Fibroblast of skin of left biceps (primary cell): ENCODE measurements at places on chromosomes 4 and X.

DNA sequence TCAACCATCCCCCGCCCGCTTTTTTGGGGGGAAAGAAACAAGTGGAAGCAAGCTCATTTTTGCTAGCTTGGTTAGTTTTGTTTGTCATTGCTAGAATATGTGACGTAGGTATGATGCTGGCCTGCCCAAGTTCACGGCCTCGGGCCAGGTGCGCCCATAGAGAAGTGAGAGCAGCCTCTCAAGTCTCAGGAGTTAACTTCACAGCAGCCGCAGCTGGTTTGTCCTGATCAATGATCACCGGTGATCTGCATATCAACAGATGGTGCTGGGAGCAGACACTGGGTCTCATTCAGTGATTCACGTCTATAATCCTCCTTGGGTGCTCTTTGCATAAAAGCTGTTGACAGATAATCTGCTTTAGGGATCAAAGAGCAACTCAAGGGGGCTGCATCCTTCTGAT is 50.1 kb downstream of the ENPP6 start:
- no peak for DNase-seq

DNA sequence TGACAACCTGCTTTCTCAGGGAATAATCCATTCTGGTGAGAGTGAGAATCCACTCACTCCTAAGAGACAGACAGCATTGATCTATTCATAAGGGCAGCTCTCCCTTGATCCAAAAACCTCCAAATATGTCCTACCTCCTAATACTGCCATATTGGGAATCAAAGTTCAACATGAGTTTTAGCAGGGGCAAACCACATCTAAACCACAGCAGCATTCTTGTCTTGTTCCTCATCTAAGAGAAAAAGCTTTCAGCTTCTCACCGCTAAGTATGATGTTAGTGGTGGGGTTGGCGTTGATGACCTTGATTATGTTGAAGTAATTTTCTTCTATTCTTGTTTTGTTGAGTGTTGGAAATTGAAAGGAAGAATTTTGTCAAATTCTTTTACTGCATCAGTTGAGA is 69.6 kb downstream of the SERTM2 start:
- no peak for DNase-seq

GRCh38 chr4:85595796-85596559 is 121.0 kb downstream of the ARHGAP24 start:
- no peak for DNase-seq

DNA sequence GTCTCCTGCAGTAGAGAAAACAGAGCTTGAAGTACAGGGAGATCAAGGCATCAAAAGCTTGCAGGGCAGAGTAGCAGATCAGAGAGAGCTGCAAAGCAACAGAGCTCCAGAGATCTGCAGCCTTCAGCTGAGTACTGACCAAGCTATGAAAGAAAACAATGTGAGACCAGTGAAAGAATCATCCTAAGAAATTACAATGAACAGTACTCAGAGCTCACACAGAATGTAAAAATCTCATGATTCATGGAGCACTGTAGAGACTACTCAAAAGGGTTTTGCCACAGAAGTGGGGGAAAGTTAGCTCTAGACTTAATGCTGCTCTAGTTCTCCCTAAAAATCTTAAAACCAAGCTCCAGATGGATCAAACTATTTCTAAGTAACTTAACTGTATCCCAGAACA is 80.0 kb upstream of the MAB21L2 start:
- no peak for DNase-seq

- DNase-seq = no peak
Observed at GRCh38 chr4:185730387-185730786, 81.6 kb downstream of the SORBS2 start.

GRCh38 chr4:36043901-36044300 is 200.4 kb downstream of the ARAP2 start:
- no peak for DNase-seq
